Iris pigment epithelial cell (primary cell): ENCODE measurements at places on chromosomes 13 and 19.

DNA sequence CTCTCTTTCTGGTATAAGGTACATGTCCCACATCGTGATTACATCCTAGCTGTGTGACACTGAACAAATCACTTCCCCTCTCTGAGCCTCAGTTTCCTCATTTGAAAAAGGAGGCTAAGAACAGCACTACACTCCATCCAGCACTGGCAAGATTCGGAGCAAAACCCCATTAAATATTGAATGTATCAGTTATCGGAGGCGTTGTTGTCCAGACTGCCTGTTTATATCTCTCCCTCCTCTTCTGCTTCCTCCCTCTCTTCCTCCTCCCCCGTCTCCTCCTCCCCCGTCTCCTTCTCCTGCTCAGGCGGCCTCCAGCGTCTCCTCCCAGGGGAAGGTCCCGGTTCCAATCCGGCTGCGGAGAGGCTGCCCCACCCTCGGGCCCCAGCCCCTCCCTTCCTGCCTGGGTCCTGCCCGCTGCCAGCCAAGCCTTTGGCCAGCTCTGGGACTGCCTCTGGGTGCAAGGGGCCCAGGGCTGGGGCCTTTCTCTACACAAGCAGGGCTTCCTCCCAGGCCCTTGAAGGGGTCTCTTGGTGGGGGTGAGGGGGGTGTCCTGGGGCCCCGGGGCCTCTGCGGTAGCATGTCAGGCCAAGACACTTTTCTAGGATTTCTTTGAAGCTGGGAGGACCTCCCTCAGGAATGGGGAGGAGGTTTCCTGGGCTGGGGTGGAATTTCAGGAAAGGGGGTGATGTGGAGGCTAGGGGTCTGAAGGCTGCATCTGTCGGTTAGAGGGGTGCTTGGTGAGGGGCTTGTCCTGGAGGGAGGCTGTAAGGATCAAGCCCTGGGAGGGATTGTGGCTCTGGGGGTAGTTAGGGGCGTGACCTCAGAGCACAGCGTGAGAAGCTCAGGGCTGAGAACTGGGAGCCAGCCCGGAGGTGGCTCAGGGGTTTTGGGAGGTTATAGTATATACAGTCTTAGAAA, 1.9 kb downstream of the RRAS start:
- DNase-seq = peak; percentile 72

DNA sequence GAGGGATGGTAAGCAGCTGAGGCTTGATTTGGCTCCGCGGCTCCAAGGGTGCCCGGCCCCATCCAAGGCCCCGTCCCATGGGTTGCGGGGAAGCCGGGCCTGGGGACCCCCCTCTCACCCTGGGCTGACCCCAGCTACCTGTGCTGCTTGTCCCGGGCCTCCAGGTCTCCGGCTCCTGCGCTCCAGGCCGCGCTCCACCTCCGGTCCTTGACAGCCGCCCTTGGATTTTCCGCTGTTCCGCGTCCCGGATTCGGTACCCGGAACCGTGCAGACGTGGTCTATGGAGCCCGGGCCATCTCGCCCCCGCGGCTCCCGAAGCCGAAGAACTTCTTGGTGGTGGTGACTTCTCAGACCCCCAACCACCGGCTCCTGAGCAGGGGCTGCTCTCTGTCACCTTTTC, 48.3 kb upstream of the C1QTNF9B start:
- DNase-seq = no peak

- no peak for DNase-seq
These were observed 285.4 kb downstream of the ATP8A2 start for GRCh38 chr13:25657157-25657556.

- peak; percentile 34 for DNase-seq
These were observed 594 bp downstream of the URI1 start for GRCh38 chr19:29942404-29943261.

GRCh38 chr19:56150358-56150757, 9.3 kb downstream of the ZNF444 start:
- no peak for DNase-seq

DNA sequence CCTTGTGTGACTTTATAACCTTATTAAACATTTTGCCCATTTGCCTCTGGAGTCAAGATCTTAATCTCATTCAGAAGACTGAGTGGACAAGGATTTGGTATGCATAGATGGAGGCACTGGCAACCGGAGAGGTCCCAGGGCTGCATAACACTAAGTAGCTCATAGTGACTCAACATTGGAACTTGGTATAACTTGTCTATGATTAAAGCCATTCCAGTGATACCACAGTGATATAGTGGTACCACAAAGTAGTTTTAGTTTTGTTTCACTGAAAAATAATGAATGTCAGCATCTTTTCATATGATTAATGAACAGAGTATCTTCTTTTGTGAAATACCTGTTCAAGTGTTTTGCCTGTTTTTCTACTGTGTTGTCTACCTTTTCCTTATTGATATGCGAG, 26.4 kb downstream of the CDK8 start:
- DNase-seq = peak; percentile 75

GRCh38 chr19:23925285-23925684, 10.6 kb downstream of the ZNF726 start:
- DNase-seq = no peak

DNA sequence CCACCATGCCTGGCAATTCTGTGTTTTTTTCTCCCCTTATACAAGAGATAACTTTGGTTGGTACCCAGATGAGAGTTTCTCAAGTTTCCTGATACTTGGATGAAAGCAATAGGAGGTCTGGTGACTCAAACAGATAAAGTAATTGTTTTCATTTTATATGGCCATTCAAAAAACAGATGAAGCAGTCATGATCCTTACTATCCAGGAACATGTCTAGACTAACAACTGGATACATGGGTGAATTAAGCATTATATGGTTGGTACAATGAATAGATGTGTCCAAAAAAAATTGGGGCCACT, 8.5 kb downstream of the ZNF430 start:
- DNase-seq = peak; percentile 18

DNA sequence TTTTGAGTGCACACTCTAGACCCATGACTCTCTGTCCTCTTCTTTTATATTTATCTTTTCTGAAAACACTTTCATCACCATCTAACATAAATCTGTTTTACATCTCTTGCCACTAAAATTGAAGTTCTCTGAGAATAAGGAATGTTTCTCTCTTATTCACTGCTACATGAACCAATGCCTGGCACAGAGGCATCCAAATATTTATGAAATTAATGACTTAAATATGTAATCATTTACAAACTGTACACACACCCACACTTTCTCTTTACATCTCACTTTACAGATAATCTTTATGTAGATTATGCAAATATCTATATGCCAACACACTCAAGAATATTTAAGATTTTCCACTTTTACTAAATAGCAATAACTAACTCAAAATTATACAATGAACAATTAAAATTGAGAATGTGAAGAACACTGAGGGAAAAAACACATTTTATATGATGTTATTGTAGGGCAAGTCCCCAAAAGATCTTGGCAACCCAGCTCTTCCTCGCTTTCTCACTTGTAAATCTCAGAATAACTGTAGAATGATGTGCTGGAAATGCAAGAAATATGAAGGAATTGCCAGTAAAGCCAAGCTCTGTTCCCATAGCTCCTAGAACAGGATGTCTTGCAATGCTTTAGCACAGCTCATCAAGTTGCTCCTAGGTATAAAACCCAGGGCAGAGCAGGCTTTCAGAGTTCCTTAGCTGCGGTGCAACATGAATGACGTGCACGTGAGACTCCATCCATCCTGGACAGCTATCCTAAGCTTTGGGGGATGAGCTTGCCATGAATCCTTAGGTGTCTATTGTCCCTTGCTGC, 50.7 kb downstream of the UGGT2 start:
- DNase-seq = no peak

- no peak for DNase-seq
These were observed 44.9 kb downstream of the TEX29 start for GRCh38 chr13:111365149-111366005.

DNA sequence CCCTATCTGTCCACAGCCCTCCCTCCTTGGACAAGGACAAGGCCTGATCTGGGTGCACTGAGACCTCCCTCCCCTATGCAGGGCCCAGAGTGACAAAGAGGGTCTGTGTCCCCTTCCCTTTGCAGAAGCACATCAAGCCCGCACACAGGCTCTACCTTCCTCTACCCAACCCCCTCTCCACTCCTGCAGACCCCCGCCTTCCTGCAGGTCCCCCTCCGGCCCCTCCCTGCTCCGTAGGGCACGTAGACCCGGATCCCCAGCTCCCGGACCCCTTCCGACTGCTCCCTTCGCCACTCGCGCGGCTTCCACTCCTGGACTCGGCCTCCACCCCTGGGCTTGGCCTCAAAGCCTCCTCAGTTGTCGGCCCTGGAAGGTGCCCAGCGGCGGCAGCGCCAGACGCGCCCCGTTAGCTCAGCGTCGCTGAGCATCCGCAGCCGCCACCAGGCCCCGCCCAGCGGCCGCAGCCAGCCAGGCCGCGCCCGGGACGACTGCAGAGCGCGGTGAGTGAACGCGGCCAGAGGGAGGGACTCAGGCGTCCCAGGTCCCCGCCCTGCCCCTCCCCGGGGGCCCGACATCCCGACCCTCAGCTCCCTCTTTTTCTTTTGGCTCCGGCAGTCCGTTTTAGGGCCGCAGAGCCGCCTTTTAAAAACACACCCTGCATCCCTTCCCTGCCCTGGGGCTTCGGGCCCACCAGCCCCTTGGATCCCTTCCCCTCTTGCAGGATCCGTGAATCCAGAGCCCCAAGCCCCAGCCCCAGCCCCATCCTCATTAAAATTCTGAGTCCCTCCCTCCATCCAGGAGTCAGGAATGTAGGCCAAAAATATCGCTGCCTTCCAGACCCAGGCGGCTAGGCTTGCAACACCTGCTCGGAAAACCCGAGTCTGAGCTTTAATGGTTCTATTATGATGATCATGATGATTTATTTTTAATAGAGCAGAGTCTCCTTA, 1.5 kb upstream of the MYADM start:
- peak; percentile 47 for DNase-seq

DNA sequence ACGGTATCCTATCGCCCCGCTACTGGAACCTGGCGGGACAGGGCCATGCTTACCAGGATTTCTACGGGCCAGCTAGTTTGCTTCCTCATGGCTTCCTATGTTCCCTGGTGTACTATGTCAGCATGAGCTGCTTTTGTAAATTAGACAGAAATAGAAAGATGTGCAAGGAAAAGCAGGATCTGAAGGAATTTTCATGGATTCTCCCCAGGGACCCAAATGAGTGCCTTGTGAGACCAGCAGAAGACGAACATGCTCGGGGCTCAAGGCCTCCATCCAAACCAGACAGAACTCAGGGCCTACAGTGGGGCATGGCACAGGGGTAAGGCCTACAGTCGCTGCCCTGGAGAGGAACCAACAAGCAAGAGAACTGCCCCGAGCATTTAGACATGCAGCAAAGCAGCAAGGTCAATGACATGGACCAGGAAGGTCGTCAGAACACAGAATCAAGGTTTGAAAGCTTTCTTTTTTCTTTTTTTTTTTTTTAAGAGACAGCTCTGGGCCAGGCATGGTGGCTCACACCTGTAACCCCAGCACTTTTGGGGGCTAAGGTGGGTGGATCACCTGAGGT, 17.3 kb downstream of the EPS15L1 start:
- no peak for DNase-seq

GRCh38 chr13:70098669-70099068, 9.0 kb upstream of the ATXN8OS start:
- DNase-seq = peak; percentile 12

GRCh38 chr13:112880976-112881540, 88.0 kb upstream of the MCF2L start:
- no peak for DNase-seq

DNA sequence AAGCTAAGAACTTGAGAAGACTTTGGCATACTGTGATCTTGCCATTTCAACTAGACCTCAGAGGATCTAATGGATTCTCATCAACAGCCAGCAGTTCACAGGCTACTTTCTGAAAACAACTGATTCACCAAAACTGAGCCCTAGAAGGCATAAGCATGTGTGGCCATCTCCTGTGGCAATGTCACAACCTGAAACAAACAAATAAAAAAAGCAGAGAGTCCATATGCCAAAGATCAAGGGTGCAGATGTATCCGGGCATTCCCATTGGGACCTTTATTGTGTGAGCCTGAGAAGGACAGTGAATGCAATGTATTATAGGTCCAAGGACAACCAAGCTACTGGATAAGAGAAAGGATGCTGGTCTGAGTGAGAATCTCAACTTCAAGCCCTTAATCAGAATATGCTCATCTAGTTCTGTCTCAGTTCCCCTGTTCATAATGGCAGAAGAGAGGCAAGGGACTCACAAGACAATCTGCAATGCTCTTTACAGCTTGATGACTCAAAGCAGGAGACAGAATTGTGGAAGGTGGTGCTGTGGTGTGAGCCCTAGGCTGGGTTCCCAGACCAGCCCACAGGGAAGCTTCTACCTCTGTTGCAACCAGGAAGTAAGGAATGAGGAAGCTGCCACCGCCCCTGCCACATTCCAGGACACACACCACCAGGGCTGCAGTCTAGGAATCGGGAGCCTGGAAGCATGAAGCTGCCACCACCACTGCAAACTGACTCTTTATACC, 133.7 kb downstream of the RAP2A start:
- peak; percentile 35 for DNase-seq

- peak; percentile 98 for DNase-seq
These were observed 129.8 kb downstream of the DLEU7 start for GRCh38 chr13:50713523-50714248.

GRCh38 chr13:97364031-97364430, 69.9 kb upstream of the RAP2A start:
- DNase-seq = no peak

DNA sequence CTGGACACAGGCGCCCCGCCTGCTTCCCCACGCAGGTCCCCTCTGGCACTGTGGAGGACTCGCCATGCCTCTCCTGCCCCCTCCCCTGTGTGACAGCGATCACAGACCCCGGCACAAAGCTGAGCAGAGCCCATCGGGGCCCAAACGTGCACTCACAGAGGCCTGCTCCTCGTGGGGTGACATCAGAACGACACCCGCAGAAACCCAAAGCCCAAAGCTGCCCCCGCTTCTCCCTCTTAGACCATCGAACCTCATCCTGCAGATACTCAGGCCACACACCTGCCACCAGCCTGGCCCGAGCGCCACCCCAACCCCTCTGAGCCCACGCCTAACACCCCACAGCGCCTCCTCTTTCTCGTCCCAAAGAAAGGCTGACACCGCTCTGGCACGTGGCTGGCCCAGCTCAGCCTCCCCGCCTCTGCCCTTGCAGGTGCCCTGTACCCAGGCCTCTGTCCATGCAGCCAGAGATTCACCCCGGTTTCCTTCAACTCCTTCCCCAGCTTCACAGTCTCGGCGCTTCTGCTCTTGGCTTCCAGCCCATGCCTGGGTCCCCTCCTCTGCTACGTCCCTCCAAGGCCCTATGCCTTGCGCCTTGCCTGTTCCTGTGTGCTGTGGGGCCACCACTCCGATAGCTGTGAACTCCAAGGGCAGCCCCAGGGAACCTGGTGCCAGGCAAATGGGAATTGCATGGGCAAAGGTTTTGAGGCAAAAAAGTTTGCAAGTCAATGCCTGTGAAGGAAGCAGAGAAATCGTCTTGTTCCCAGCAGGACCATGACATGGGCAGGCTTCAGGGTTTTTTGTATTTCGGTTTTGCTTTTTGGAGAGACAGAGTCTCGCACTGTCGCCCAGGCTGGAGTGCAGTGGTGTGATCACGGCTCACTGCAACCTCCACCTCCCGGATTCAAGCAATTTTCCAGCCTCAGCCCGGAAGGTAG, 831 bp upstream of the CBARP start:
- DNase-seq = no peak

DNA sequence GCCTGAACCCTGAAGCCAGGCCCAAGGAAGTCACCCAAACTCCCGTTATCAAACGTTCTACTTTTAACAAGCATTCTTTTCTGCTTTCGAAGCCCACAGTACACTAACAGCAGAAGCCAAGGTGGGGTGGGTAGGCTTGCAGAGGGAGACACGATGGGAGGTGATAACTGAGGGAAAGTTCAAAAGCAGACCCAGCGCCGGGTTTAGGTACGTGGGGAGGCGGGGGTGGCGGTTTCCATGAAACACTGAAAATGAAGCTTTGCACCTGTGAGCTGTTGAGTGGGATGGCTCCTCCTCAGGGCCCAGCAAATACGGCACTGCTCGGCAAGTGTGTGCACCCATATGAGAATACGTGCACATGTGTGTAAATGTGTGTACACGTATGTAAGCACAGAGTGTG, 49.8 kb downstream of the KLF2 start:
- no peak for DNase-seq
